ENCODE measurements at places on chromosomes 5 and 9.

DNA sequence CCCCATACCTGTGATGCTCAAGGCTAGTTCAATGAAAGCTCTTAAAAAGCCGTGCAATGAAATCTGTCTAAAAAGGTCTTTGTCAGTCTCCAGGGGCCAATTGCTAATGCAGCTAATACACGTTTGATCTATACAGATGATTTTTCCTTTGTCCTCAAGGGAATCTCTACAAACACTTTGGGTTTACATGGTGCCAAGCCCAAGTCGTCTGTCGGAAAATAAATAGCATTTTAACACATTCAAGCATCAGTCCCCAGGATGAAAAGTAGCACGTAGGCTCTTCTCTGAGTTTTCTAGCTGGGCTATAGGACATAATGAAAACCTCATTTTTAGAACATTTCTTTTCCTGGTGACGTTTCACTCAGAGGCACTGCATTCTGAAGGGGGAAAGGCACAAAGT lies 477.4 kb upstream of the WWC1 start:
- DNase-seq, result no peak

DNA sequence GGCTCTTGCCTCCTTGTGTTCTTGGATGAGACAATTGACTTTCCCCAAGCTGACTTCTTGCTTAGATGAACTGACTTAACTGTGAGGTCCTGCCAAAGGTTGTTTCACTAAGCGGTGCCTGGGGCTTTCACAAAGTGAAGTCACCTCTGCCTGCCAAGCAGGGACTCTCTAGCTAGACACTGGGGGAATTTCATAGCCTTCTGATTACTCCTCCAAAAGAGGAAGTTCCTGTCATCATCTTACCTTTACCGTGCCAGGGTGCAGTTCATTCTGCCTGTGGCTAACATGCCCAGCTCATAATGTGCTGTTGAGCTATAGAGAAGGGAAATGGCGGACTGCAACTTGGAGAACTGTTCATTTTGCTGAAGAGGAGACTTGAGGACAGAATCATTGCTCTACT lies 472.0 kb upstream of the WWC1 start:
- DNase-seq, result no peak

DNA sequence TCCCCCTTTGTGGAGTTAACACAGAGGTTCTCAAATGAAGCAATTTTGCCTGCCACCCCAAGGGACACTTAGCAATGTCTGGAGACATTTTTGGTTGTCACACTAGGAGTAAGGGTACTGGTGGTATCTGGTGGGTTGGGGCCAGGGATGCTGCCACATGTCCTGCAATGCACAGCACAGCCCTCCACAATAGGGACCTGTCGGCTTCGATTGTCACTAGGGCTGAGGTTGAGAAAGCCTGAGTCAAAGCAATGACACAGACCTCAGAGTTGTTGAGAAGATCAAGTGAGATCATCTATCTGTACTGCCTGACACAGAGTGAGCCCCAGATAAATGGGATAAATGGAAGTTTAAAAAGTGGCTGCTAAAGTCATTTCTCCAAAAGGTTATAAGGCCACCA lies 249.2 kb upstream of the KLF4 start:
- DNase-seq, result no peak

- no peak for DNase-seq
Measured at GRCh38 chr5:124797665-124798087, 51.2 kb upstream of the ZNF608 start.

DNA sequence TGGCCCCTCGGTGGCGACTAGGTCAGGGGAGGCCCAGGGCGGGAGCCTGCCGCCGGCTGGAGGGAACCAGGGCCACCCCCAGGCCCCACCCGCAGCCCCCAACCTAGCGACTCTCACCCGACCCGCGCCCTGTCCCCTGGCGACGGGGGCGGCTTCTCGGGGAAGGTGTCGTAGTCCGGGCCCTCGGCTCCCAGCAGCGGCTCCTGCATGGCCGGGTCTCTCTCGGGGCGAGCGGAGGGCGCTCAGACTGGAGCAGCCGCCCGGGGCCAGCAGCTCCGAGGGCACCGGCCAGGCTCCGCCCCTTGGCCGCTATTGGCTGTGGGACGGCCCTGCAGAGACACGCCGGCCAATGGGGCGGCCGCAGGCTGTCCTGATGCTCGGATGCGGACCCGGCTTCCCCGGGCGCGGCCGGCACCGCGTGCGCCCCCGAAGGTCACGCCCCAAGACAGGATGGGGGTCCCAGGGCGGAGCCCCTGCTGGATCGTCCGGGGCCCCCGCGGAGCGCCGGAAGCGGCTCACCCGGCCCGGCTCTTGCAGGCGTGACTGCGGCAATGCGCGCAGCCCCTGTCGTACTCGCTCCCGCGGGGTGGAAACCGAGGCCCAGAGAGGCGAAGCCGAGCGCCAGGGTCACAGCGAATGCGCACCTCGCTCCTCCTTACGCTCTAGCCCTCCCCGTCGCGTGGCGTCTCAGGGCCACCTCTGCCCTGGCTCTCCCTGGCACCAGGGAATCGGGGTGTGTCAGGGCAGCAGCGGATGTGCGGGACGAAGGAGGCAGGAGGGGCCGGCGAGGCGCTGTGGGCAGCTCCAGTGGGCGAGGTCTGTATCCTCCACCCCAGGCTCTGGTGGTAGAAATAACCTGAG lies at the start of gene SLC2A6:
Gene SLC2A6, minus strand, starts transcription at position 249 of the 861 bp plus-strand sequence. Its CDS starts 40 bp downstream, at position 209.
- peak; percentile 98 for DNase-seq

GRCh38 chr5:171647904-171648260 lies 137.7 kb upstream of the SMIM23 start:
- DNase-seq, result no peak

DNA sequence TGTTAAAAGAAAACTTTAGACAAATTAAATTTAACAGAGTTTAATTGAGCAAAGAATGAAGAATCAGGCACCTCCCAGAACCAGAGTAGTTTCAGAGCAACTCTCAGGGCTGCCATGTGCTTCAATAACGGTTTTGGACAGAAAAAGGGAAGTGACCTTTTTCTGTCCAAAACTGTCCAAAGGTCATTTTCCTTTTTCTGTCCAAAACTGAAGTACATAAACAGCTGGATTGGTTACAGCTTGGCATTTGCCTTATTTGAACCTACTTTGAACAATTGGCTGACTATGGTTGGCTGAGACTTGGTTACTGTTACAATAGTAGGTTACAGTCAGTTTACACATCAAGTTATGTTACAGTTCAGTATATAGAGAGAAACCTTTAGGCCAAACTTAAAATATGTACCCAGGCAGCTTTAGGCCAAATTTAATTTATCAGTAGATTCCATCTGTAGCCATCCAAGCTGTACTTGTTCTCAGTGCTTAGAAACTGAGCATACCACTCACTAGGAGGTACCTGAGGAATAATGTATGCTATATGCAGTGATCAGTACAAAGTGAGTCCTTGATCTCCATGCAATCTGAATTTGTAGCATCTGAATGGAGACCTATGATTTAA lies 44.0 kb downstream of the C9orf85 start:
- no peak for DNase-seq

DNA sequence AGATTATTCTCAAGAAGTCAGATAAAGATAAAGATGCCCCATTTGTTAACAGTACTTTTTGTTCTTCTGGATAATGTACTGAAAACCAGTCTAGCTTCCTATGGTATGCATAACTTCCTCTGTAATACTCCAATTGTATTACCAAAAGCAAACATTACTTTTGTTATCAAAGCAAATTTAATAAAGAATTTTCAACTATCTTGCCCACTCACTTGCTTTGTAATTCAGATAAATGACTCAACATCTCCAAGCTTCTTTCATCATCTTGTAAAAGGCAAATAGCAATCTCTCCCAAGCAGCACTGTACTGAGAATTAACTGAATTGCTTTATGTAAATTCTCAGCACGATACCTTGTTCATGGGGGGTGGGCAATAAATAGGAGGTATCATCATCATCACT lies 98.3 kb downstream of the NFIB start:
- no peak for DNase-seq

DNA sequence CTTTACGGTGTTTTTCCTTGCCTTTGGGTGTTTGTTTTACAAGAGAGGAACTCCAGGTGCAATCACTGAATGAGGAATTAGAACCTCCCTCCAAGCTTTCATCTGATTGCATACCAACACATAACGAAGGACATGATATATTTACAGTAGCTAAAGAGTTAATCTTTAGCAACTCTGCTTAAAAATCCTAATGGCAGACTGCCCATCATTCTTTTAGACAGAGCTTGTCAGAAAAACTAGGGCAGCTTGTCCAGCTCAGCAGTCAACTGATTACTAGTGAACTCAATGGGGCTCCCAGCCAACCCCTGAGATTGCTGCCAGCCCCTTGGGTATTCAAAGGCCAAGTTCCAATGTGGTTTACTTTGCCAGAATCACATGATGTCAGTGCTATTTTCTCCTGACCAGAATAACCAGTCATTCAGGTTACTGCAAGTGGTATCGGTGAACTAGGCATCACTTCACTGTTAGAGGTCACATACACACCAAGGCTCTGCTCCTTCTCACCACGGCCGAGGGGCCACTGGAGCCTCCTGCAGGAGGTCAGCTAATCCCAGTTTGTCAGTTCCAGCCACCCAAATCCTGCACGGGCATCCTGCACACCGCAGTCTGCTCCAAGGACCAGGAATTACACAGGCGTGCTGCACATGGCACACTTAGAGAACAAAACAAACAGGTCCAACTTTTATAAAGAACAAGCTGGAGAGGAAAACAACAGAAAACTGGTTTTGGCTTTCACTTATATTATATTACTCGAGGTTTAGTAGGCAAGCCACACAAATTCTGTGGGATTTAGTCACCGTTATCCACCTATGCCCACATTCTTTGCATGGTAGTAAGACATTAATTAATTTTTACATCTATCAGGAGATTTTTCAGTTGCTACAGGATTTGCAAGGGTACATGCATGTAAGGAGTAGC lies 62.5 kb downstream of the NFIB start:
- DNase-seq, result peak; percentile 80

DNA sequence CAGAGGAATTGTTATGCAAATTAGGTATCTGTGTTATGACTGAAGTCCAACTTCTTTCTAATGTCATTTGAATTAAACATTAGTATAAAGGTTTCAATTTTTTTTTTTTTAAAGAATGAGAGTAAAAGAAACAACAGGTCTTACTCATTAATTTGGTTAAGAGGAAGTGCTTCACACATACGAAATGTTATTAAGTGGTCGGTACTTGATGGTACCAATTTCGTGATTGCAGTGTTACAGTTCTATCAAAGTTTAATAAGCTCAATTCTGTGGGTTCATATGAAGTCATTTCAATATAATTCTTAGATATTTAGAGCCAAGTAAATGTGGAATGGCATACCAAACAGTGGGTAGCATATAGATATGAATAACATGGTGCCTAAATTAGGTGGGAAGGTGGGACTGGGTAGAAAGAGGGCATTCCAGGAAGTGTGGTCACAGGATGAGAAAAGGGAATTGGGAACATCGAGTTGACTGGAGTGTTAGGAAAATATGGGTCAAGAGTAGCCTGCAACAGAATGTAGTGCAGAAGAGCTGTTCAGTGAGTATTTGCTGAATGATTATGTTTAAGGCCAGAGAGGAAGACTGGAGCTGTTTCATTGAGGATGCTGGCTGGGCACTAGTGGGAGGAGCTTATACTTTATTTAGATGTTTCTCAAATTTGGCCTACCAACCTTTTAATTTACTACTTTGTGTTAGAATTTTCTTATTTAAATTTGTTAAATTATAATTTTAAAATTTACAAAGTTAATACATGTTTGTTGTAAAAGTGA lies 34.1 kb upstream of the DHFR start:
- DNase-seq, result no peak
